Panc1 (cell line): ENCODE measurements at places on chromosomes 1 and 21. TPM values are rescaled to one million over a fixed set of nuclear protein-coding genes. Genes with fewer than 3 reads are reported as not detected.

DNA sequence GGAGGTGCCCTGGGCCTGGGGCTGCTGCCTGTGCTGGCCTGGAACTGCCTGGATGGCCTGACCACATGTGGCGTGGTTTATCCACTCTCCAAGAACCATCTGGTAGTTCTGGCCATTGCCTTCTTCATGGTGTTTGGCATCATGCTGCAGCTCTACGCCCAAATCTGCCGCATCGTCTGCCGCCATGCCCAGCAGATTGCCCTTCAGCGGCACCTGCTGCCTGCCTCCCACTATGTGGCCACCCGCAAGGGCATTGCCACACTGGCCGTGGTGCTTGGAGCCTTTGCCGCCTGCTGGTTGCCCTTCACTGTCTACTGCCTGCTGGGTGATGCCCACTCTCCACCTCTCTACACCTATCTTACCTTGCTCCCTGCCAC lies 1.8 kb downstream of the GPR3 start:
- DNase-seq, result no peak

DNA sequence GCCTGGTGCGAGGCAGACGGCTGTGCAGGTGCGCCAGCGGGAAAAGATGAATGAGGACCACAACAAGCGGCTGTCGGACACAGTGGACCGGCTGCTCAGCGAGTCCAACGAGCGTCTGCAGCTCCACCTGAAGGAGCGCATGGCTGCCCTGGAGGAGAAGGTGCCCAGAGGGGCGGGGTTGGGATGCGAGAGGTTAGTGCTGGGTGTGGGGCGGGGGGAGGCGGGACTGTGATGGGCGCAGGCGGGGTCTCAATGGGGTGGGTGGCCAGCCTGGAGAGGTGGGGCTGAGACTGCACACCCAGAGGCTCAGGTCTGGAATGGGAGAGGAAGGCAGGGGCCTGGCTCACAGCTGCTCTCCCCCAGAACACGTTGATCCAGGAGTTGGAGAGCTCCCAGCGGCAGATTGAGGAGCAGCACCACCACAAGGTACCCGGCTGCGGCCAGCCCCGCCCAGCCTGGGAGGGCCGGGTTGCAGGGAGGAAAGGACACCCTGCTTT lies 22.3 kb downstream of the PPFIA4 start:
- no peak for DNase-seq

TMCO4 gene
- 13.2 TPM for total RNA-seq

MTMR11 gene
- total RNA-seq, result 12.0 TPM

MRPL24 gene
- total RNA-seq, result 80.4 TPM

DNA sequence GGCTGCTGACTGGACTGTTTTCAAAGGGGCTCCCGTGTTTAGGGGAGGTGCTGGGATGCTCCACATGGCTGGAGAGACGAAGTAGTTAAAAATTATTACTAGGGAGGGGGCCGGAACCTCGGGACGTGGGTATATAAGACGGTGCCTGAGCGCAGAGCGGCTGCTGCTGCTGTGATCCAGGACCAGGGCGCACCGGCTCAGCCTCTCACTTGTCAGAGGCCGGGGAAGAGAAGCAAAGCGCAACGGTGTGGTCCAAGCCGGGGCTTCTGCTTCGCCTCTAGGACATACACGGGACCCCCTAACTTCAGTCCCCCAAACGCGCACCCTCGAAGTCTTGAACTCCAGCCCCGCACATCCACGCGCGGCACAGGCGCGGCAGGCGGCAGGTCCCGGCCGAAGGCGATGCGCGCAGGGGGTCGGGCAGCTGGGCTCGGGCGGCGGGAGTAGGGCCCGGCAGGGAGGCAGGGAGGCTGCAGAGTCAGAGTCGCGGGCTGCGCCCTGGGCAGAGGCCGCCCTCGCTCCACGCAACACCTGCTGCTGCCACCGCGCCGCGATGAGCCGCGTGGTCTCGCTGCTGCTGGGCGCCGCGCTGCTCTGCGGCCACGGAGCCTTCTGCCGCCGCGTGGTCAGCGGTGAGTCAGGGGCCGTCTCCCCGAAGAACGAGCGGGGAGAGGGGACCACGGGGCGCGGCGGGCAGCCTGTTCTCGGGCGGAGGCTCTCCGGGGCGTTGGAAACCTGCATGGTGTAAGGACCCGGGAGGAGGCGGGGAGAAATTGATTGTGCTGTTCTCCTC lies at the start of gene CHODL:
Gene CHODL (plus strand): TSS at position 163 of the 793 bp plus-strand sequence. CDS start 391 bp downstream, at position 554.
- DNase-seq, result no peak

DNA sequence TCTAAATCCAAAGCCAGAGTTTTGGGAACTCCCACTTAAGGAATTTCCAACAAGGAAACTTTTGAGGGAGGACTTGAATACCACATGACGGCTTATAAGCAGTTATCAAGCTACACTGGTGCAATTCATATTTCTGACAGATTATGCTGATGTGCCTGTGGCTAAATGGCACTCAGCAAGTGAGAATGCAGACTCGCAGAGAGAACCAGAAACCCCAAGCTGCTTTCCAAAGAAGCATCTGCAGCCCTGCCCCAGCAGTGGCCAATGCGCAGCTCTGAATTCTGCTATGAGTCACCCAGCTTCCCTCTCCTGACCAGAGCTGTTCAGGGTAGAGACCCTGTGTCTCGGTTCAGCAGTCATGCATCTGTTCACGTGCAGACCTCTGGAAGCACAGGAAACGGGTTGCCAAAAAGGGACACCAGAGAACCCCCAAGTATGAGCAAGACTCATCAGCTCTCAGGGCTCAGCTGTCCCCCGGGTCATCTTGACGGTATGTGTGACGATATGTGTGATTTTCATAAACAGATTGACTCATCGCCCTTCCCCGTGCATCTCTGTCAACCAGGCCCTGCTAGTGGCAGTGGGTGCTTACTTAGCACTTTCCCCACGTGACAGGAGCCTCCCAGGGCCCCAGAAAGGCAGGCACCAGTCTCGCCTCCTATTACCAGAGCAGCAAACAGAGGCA lies 76.3 kb downstream of the ITPKB start:
- peak; percentile 53 for DNase-seq

DNA sequence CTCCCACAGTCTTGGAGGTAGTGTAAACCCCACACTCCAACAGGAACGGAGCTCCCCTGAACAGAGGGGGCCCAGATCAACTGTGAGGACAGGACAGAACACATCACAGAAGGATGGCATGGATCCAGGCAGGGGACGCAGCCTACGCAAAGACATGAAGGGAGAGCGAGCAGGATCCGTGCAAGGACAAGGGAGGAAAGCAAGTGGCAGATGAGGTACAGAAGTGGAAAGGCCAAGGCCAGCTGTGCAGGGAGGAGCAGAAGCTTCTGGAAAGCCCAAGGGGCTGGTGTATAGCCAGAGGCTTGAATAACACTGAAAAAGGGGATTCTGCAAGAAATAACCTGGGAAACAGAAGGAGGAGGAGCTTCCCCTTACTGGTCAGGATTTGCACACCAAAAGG lies 81.2 kb downstream of the SIPA1L2 start:
- DNase-seq, result no peak

- DNase-seq, result no peak
These were observed 2.2 kb downstream of the CYB5R1 start for GRCh38 chr1:202964791-202965410.

GRCh38 chr21:42777757-42778344 lies 101.5 kb downstream of the WDR4 start:
- no peak for DNase-seq

- DNase-seq, result peak; percentile 22
These were observed 10.4 kb downstream of the C1orf226 start for GRCh38 chr1:162391790-162392563.

FOXO6 gene
- 2.5 TPM for total RNA-seq

PTPN7 gene
- total RNA-seq, result 0.33 TPM

OR2T29 gene
- not detected for total RNA-seq

GRCh38 chr1:32798191-32798590 lies 19.0 kb downstream of the YARS1 start:
- no peak for DNase-seq

DNA sequence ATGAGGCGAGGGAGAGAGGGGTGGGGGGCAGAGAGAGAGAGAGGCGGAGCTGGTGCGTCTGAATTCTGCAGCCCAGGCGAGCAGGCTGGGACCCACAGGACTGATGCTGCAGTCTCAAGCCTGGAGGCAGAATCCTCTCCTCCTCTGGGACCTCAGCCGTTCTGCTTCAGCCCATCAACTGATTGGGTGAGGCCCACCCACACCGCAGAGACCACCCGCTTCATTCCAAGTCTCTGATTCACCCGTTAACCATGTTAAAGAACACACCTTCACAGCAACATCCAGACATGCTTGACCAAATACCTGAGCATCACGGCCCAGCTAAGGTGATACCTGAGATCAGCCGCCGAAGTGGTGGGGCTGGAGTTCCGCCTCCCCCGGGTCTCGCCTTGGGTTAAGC lies 147.8 kb downstream of the NPHP4 start:
- no peak for DNase-seq

DNA sequence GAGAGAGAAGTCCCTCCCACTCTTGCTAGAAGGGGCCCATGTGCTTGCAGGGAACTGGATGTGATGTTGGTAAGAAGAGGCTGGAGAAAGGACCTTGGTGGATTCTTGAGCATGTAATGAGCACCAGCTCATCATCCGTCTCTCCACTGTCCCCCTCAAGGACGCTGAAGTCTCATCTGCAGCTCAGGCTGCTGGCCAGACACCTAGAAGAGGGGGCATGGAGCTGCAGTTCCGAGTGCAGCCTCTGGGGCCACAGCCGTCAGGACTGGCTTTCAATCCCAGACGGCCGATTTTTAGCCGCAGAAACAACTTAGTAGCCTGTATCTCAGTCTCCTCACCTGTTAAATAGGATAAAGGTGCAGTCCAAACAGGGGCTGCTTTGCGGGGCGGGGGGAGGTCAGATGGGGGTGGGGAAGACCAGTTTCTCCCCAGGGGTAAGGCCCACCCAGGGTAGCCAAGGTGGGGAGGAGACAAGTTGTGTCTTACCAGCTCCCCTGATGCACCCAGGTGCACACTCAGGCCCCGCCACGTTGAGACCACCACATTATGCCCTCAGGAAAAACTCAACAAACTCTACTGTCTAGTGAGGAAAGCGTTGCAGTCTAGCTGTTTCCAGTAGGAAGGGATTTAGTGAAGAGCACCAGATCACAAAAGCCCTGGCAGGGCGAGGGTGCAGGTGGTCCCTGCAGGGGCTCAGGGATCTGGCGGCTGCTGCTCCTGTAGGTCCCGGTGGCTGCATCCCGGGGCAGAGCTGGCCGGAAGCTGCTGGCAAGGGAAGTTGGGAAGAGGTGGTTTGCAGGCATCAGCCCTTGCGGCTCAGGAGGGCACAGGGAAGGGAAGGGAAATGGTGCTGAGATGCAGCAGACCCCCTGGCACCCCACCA lies 29.5 kb downstream of the LDLRAP1 start:
- peak; percentile 15 for DNase-seq

DNA sequence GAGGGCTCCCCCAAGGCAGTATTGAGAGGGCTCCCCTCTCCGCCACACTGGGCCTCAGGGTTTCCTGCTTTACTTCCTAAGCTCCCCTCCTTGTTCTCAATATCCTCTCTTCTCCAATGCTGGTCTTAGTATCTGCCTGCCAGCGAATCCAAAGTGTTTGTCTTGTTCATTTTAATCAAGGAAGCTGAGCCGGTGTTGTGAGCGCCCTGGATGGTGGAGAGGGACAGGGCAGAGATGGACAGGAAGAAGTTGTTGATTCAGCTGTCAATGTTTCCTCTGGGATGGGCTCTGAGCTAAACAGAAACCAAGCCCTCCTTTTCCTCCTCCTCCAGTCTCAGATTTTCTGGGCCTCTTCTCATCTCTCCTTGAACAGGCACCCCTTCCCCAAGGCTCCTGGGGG lies 5.4 kb downstream of the OLFML3 start:
- no peak for DNase-seq

LDLRAD1 gene
- total RNA-seq, result not detected

GRCh38 chr1:18599086-18599485 lies 31.6 kb upstream of the PAX7 start:
- no peak for DNase-seq

DNA sequence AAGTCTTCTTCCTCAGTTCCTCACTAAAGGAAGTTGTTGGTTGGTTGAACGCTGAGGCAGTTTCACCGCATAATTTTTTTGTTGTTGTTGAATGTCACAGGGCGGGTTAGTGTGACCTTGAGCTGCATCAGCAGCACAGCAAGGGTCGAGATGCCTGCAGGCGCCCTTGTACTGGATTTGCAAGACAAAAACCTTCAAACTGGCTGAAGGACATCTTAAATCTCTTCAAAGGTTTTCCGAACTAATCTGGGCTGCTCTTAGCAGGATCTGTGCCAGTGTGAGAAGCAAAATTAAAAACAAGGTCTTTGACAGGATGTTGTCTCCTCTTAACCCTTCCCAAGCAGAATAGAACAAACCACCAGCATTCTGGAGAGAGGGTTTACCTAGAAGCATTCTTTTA lies 59.4 kb downstream of the NRIP1 start:
- no peak for DNase-seq

GRCh38 chr1:115842948-115843347 lies 2.0 kb upstream of the NHLH2 start:
- no peak for DNase-seq

DNA sequence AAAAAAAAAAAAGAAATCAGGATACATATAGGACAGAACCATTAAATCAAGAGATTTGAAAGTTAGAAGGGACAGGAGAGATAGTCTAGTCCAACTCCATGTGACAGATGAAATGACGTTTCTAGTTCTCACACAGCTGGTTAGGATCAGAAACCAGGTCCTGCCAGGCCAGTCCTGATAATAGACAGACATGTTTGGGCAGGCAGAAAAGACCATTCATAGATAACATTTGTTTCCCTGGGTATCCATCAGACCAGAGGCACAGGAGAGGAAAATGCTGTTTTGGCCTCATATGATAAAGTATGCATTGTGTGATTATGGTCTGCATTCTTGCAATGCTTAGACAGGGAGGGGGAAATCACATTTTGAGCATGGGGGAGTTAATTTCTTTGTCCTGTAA lies 29.3 kb downstream of the ZBTB8B start:
- no peak for DNase-seq

PDZK1IP1 gene
- not detected for total RNA-seq

GRCh38 chr1:39295901-39296300 lies 91.4 kb downstream of the MACF1 start:
- DNase-seq, result no peak

OR2L5 gene
- not detected for total RNA-seq

DNA sequence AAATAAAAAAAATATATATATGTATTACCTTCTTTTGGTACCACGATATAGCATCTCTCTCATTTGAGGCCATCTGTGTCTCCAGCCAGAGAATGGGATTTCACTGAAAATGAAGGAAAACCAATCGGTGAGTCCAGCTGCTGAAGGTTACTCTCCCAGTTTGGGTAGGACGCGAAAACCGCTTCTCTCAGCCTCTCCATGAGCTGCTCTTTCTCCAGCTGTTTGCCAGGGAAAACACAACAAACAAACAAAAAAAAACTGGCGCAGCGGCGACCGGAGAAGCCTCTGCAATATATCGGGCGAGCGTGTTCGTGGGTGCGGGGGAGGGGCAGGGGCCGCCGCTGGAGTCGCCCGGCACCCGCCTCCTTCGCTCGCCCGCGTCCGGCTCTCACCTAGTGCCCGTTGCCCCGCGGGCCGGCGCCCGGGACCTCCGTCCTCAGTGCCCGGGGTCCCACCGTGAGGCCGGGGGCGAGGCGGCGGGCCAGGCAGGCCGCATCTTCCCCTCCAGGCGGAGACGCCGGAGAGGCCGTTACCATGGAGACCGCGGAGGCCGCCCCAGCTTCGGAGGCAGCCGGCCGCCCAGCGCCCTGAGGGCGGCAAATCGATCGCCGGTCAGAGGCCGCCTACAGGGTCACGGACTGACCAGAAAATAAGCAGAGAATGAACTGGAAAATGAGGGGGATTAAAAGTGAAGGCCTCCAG lies 504 bp downstream of the PHTF1 start:
- DNase-seq, result no peak

- peak; percentile 67 for DNase-seq
These were observed 32.5 kb downstream of the PEX14 start for GRCh38 chr1:10507111-10507879.

- DNase-seq, result no peak
These were observed 9.2 kb downstream of the THBS3 start for GRCh38 chr1:155198547-155198906.

CRP gene
- 0.90 TPM for total RNA-seq

OR2T2 gene
- total RNA-seq, result not detected
